Sigmoid colon (tissue), 7 donors: ENCODE measurements at places on chromosomes 7 and 10. TPM values are rescaled to one million over a fixed set of nuclear protein-coding genes. Genes with fewer than 3 reads are reported as not detected.
A peak's percentile ranks its signal among the peaks of the same experiment; 100 is the strongest.

DNAJC2 gene
- polyA plus RNA-seq, result 13.2 TPM

RBP4 gene
- polyA plus RNA-seq, result 21.5 TPM

PPP1R3A gene
- polyA plus RNA-seq, result not detected

PPP1R3C gene
- 1.9 TPM for polyA plus RNA-seq

- no peaks in the 10 kb centered on the region for H3K27me3 ChIP-seq
- no peaks in the 10 kb centered on the region for H3K4me1 ChIP-seq
- no peak overlapping the region for H3K4me3 ChIP-seq
- DNase-seq, result no peak
These were observed 200.6 kb downstream of the CHCHD3 start for GRCh38 chr7:132881317-132881716.

GRCh38 chr10:71161425-71161824 is 50.9 kb upstream of the UNC5B start:
- no peak overlapping the region for H3K27ac ChIP-seq
- DNase-seq, result no peak

DNA sequence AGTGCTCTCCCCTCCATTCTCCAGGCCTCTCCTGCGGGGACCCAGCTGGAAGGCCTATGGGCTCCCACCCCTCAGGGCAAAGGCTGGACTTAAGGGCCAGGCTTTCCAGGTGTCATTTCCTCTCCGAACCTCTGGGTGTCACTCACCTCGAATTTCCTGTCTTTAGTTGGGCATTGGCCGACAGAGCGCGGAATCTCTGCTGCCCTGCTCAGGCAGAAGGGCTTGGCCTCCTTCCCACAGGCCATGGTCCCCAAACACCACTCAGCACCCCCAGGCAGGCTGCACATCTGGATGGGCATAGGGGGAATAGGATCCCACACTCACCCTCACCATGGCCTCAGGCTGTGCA is 212.9 kb downstream of the CCSER2 start:
- no peak for DNase-seq
- no peaks in the 10 kb centered on the region for H3K36me3 ChIP-seq
- no peaks in the 10 kb centered on the region for H3K27me3 ChIP-seq
- H3K27ac ChIP-seq, result no peak overlapping the region
- no peaks in the 10 kb centered on the region for H3K4me1 ChIP-seq

DNA sequence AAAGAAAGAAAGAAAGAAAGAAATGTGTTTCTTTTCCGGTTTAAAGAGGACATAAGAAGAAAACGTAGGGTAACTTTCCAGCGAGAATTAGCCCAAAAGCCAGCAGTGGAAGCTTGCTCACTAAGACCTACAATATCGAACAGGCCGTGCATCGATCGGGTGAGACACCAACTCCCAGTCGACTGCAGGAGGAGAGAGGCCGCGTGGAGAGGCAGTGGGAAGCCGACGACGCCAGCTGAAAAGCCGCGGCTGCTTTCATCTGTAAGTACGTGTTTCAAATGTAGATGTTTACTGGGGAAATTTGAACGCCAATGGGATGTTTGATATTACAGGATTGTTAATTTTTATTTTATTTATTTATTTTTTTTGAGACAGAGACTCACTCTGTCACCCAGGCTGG is 28.6 kb upstream of the GIMAP8 start:
- peaks cover 4% of the 10 kb centered on the region for H3K4me1 ChIP-seq
- no peak overlapping the region for H3K27ac ChIP-seq
- DNase-seq, result peak; percentile 54

- H3K27ac ChIP-seq, result no peak overlapping the region
- H3K36me3 ChIP-seq, result no peaks in the 10 kb centered on the region
- no peak overlapping the region for H3K4me3 ChIP-seq
- no peaks in the 10 kb centered on the region for H3K27me3 ChIP-seq
These were observed 704.3 kb downstream of the MAGI2 start for GRCh38 chr7:78749052-78749746.

DNA sequence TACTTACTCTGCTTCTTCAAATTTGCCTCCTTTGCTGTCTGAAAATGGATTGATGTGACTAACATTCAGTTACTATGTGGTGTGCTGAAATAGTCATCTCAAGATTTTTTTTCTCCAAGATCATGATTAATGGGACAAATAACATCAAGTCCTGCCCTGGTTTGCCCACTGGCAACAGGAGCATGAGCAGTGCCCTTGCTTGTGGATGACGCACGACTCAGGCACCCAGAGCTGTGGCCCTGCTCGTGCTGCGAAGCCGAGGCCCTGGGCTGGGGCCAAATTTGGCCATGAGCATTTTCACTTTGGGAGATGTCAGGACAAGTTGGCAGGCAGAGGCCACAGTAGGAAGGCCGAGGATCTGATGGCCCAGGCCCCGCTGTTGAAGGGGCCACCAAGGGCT is 239.8 kb upstream of the IGFBP3 start:
- H3K4me1 ChIP-seq, result peaks cover 7% of the 10 kb centered on the region
- no peak overlapping the region for H3K27ac ChIP-seq
- no peaks in the 10 kb centered on the region for H3K36me3 ChIP-seq
- H3K4me3 ChIP-seq, result no peak overlapping the region
- no peak for DNase-seq

- H3K27ac ChIP-seq, result peak within 1 kb of the TSS; percentile 57
- H3K36me3 ChIP-seq, result no peaks in the 10 kb centered on the region
- peaks cover 8% of the 10 kb centered on the region for H3K27me3 ChIP-seq
- peak within 1 kb of the TSS; percentile 42 for H3K4me3 ChIP-seq
- no peaks in the 10 kb centered on the region for H3K4me1 ChIP-seq
These were observed at the start of gene ECHDC3 for GRCh38 chr10:11742009-11742778. ECHDC3 (plus strand) TSS chr10:11742382; CDS start chr10:11742577, 195 bp downstream.
